Adrenal gland (tissue), 19 donors: ENCODE measurements at places on chromosomes 4 and X. TPM values are rescaled to one million over a fixed set of nuclear protein-coding genes. Genes with fewer than 3 reads are reported as not detected.

The JADE1 gene
- total RNA-seq, result 25.9 TPM

The DIAPH2 gene
- 11.8 TPM for total RNA-seq

The SERPINA7 gene
- total RNA-seq, result not detected

The DLG3 gene
- 15.1 TPM for total RNA-seq

The ABCG2 gene
- total RNA-seq, result 9.9 TPM

The VCX3A gene
- not detected for total RNA-seq

The FDCSP gene
- total RNA-seq, result not detected

GRCh38 chrX:32871636-32872035, 339.7 kb downstream of the DMD start:
- DNase-seq, result no peak

GRCh38 chr4:76012388-76012801, 5.1 kb upstream of the CXCL9 start:
- no peak for DNase-seq

GRCh38 chr4:99868126-99868596, 26.1 kb downstream of the LAMTOR3 start:
- DNase-seq, result no peak

DNA sequence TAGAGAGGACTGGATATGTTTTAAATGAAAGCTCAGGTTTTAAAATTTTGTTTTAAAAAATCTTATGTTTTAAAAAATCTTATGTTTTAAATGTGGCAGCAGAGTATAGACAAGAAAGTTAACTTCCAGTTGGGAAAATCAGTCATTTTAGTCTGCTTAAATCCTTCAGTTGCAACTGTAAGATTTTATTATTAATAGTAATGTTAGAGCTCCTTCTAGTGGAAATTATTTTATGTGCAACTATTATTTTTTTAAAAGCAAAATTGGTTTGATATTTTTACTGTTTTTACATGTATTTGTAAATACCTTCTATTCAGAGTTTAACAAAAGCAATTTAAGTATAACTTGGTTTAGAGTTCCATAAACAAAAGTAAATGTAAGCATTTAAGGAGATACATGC, 8.5 kb upstream of the NUDT6 start:
- no peak for DNase-seq

DNA sequence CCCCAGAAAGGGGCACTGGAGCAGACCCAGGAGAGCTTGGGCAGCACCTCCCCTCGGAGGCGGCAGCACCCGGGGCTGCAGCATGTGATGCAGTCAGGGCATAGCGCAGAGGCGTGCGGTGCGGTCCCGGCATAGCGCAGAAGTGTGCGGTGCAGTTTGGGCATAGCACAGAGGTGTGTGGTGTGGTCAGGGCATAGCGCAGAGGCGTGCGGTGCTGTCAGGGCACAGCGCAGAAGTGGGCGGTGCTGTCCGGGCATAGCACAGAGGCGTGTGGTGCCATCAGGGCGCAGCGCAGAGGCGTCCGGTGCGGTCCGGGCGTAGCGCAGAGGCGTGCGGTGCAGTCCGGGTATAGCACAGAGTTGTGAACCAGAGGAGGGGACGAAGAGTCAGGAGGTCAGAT, 42.8 kb downstream of the ADRA2C start:
- DNase-seq, result no peak

DNA sequence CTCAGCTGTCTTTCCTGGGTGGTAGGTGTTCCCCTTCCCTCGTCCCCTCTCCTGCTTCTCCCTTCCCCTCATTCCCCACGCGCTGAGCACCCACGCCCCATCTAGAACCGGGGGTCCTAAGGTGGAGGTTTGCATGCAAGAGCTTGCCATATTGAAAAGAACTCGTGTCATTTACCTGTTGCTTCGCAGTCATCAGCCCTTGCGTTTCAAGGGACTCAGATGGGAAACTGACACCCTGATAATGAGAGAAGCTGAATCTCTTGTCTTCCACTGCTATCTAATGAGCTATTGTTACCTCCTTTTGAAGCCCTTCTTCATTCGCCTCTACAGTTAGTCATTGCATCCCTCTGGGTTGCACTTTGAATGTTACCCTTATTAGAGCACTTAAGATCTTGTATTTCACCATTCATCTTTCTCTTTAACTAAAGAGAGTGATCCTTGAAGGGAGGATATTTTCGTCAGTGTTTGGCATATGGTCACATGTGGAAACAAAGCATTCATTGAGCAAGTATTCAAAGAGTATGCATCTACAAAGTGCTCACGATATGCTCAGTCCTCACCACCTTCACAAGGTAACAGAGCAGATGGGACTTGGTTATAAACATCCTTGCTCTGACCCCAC, 25.7 kb downstream of the ARL9 start:
- no peak for DNase-seq

- no peak for DNase-seq
Observed at GRCh38 chr4:159337041-159337440, 234.2 kb downstream of the RAPGEF2 start.

- DNase-seq, result no peak
Observed at GRCh38 chr4:107283587-107284559, 247.8 kb upstream of the DKK2 start.

DNA sequence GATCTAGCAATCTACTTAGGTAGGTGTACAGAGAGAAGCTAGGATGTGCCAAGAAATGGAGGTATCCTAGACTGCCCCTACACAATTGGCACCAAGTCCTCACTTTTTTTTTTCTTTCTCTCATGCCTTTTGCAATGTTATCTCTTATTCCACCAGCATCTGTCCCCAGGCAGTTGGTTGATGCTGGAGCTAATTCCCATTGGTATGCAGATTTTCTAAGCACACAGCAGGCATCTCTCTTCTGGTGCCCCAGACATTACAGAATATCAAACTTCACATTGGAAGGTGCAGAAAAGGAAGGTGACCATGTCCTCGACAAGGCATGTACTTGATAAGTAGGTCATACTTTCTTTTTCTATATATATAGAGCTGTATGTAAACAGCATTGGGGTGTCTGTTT, 21.6 kb downstream of the LUZP4 start:
- DNase-seq, result no peak

GRCh38 chrX:14872355-14872754, 514 bp downstream of the FANCB start:
- no peak for DNase-seq

- peak; percentile 25 for DNase-seq
Observed at GRCh38 chrX:103398421-103398864, 22.1 kb downstream of the BEX3 start.

- no peak for DNase-seq
Observed at GRCh38 chr4:14018191-14018853, 390.8 kb upstream of the BOD1L1 start.

DNA sequence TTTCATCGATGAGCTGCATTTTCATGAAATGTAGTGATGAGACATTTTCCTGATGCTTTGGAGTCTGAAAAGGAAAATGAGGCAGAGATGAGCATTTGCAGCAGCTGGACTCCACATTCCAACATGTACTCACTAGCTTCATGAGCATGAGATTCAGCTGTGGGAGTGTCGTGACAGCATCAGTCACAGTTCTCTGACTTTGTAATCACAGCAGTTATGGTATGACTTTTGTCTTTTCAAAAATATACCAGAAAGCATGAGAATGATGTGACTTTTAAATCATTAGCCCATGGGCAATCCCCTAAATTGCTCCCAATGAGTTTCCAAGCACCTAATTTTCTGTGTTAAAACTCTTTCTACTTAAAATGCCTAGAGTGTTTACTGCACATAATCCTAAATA, 18.3 kb upstream of the MSL3 start:
- DNase-seq, result no peak

- DNase-seq, result no peak
Observed at GRCh38 chrX:66018585-66019309, 21.1 kb downstream of the VSIG4 start.

GRCh38 chr4:19368800-19369199, 882.9 kb upstream of the SLIT2 start:
- DNase-seq, result no peak

DNA sequence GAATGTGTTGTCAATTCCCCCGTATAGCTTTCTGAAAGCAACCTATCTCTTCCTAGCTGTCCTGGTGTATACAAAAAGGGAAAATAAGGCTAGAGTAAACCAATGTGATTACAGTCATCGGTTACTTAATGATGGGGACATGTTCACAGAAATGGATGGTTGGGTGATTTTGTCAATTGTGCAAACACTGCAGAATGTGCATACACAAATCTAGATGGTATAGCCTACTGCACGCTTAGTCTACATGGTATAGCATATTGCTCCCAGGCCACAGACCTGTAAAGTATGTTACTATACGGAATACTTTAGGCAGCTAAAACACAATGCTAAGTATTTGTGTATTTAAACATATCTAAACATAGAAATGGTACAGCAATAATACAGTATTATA, 5.1 kb downstream of the DTHD1 start:
- DNase-seq, result no peak
